ENCODE measurements at places on chromosomes 5 and 9. TPM values are rescaled to one million over a fixed set of nuclear protein-coding genes. Genes with fewer than 3 reads are reported as not detected.

- H3K27me3 ChIP-seq: no peaks in the 10 kb centered on the region
- H3K27ac ChIP-seq: no peak overlapping the region
- DNase-seq: no peak
- no peaks in the 10 kb centered on the region for H3K4me1 ChIP-seq
Observed at GRCh38 chr5:125278711-125279110, 532.3 kb upstream of the ZNF608 start.

DNA sequence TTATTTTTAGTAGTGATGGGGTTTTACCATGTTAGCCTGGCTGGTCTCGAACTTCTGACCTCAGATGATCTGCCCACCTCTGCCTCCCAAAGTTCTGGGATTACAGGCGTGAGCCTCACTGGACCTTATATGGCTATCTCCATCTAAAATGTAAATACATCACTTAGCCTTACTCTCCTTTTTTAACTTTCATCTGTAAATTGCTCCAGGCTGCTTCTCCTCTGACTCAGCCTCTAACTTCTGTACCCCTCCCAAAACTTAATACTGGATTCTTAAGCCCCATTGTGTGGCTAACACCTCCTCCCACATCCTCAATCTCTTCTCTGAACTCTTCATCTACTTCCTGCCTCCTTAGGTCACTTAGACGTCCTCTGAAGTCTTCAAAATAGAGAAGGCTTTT lies 4.0 kb downstream of the SNX30 start:
- H3K27me3 ChIP-seq: peaks cover 12% of the 10 kb centered on the region
- H3K36me3 ChIP-seq: no peaks in the 10 kb centered on the region
- DNase-seq: no peak

DNA sequence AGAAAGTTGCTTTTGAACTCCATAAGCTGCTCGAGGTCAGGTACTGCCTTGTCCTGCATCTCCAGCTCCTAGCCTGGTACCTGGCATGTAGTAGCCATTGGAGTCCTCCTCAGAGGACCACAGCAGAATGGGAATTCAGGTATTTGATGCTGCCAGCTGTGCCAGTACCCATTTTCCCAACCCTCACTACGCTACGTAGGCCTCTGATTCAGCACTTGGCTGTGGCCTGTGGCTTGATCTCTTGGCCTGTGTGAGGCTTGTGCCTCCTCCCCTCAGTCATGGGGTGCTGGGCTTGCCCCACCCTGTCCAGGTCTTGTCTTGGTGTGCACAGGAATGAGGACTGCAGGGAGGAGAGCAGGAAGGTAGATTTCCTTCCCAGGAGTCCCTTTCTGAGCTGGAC lies 11.8 kb downstream of the OTULIN start:
- peaks cover 61% of the 10 kb centered on the region for H3K4me1 ChIP-seq
- H3K4me3 ChIP-seq: peak overlapping the region; percentile 42
- H3K27me3 ChIP-seq: no peaks in the 10 kb centered on the region
- no peak for DNase-seq
- peak overlapping the region; percentile 88 for H3K27ac ChIP-seq

Gene TAF11L10
- not detected for total RNA-seq

DNA sequence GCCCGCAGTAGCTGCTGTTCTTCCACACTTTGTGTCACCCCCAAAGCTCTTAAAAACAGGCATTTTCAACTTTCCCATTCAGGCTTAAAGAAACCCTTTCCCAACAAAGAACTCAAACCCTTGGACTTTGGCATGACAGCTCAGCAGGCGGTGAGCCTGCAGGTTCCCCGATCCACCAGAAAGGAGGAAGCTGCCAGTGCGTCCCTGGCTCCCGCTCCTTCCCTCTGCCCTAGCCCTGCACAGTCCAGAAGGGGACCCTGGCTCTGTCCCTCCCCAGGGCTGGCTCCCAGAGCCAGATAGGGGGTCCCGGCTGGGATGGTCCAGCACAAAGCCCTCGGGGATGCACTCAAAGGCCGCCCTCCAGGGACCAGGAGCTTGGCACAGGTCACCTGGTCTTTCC lies 9.6 kb downstream of the SLC9A3 start:
- no peak overlapping the region for H3K27ac ChIP-seq
- H3K4me3 ChIP-seq: no peak overlapping the region
- no peaks in the 10 kb centered on the region for H3K4me1 ChIP-seq
- peaks cover 18% of the 10 kb centered on the region for H3K27me3 ChIP-seq

DNA sequence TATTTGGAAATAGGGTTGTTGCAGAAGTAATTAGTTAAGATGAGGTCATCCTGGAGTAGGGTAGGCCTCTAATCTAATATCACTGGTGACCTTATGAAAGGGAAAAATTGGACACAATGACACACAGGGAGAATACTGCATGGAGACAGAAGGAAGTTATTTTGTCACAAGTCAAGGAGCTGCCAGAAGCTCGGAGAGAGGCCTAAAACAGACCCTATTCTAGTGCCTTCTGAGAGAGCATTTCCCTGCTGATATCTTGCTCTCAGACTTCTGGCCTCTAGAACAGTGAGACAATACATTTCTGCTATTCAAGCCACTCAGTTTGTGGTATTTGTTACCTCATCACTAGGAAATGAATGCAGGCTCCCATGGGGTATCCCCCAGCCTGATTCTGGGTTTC lies 332.9 kb downstream of the CSNK1G3 start:
- no peak for DNase-seq
- H3K4me3 ChIP-seq: no peak overlapping the region
- no peaks in the 10 kb centered on the region for H3K36me3 ChIP-seq
- no peak overlapping the region for H3K27ac ChIP-seq

DNA sequence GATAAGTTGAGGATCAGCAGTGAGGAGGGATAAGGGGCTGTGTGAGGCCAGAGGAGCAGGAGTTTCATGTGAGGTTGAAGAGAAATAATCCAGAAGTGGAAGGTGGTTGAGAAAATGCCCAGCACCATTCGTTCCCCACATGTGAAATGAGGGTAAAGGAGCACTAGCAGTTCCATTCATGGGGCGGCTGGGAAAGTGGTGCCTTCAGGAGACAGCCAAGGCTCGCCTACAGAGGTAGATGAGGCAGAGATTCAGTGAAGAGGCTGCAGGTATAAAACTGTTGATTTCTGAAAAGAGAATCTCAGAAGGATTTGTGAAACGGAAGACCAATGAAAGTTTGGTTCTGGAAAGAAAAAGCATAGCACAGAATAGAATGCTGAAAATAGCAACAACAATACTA lies 272.6 kb downstream of the MSX2 start:
- H3K36me3 ChIP-seq: no peaks in the 10 kb centered on the region
- DNase-seq: no peak
- H3K27me3 ChIP-seq: no peaks in the 10 kb centered on the region
- no peak overlapping the region for H3K27ac ChIP-seq

- H3K27ac ChIP-seq: no peak overlapping the region
- DNase-seq: no peak
- no peaks in the 10 kb centered on the region for H3K36me3 ChIP-seq
- H3K4me1 ChIP-seq: peaks cover 7% of the 10 kb centered on the region
Observed at GRCh38 chr5:176817841-176818377, 7.5 kb downstream of the UNC5A start.

DNA sequence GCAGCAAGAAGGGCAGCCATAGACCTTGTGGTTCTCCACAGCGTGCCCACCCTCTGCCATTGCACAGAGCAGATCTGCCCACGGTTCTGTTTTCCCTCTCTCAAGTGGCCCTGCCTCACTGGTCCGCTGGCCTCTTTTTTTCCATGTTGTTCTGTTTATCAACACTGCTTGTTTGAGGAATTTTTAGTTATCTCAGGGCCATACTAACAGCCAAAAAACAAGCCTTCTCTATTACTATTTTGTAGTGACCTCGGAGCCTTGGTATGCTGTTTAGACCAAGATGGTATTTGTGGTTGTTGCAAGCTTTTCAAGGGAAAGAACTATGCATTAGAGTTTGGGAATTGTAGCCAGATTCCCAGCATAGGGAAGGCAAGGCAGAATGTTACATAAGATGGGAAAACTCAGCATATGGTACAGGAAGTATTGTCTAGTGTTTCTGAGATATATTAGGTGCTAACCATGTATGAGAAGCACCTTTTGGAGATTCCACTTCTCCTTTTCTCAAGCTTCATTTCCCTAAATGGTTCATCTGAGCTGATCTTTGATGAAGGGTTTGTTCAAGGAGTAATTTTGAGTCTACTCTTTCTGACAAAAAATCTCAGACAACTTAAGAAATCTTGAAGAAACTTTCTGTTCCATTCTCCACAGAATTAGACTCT lies 54.3 kb downstream of the NUP214 start:
- no peak overlapping the region for H3K4me3 ChIP-seq
- H3K4me1 ChIP-seq: peaks cover 2% of the 10 kb centered on the region
- H3K27me3 ChIP-seq: no peaks in the 10 kb centered on the region
- no peak for DNase-seq

Gene ERBIN
- total RNA-seq: 39.3 TPM

Gene ADAMTS6
- 1.4 TPM for total RNA-seq

GRCh38 chr9:81772144-81772543 lies 82.8 kb upstream of the TLE1 start:
- no peak for DNase-seq
- H3K4me3 ChIP-seq: no peak overlapping the region
- H3K27ac ChIP-seq: no peak overlapping the region
- H3K27me3 ChIP-seq: no peaks in the 10 kb centered on the region
- H3K36me3 ChIP-seq: no peaks in the 10 kb centered on the region
- no peaks in the 10 kb centered on the region for H3K4me1 ChIP-seq

- H3K27ac ChIP-seq: no peak overlapping the region
- no peaks in the 10 kb centered on the region for H3K36me3 ChIP-seq
- no peaks in the 10 kb centered on the region for H3K27me3 ChIP-seq
- H3K4me3 ChIP-seq: no peak overlapping the region
- no peaks in the 10 kb centered on the region for H3K4me1 ChIP-seq
Observed at GRCh38 chr5:160352308-160352707, 18.1 kb downstream of the C1QTNF2 start.

Gene SV2C
- total RNA-seq: 0.32 TPM

Gene WNT8A
- not detected for total RNA-seq

GRCh38 chr9:33329979-33330378 lies 39.7 kb downstream of the NFX1 start:
- H3K36me3 ChIP-seq: peaks cover 72% of the 10 kb centered on the region
- H3K4me3 ChIP-seq: no peak overlapping the region
- no peak for DNase-seq

GRCh38 chr5:135319928-135320606 lies 79.0 kb downstream of the MACROH2A1 start:
- H3K27me3 ChIP-seq: no peaks in the 10 kb centered on the region
- peaks cover 4% of the 10 kb centered on the region for H3K4me1 ChIP-seq
- no peaks in the 10 kb centered on the region for H3K36me3 ChIP-seq
- no peak overlapping the region for H3K4me3 ChIP-seq
- DNase-seq: no peak
- no peak overlapping the region for H3K27ac ChIP-seq

Gene FOXI1
- not detected for total RNA-seq

GRCh38 chr9:110947491-110948044 lies 90.7 kb downstream of the LPAR1 start:
- no peak overlapping the region for H3K27ac ChIP-seq
- no peak for DNase-seq
- no peaks in the 10 kb centered on the region for H3K4me1 ChIP-seq

DNA sequence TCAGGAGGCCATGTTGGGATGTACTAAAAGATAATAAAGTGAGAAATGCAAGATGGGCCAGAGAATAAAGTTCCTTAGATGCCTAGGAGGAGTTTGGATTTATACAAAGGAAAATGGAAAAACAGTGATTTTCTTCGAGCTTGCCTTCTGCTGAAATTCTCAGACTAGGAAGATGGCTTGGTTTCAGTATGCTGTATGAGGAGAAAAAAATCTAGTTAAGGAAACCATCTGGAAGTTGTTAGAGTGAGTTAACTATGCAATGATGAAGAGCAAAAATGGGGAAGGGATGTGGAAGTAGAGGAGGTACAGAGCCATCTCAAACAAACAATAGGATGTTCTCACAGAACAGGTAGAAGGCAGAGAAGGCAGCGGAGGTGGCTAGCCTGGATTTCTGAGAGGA lies 162.9 kb upstream of the FTMT start:
- DNase-seq: no peak
- no peaks in the 10 kb centered on the region for H3K36me3 ChIP-seq

DNA sequence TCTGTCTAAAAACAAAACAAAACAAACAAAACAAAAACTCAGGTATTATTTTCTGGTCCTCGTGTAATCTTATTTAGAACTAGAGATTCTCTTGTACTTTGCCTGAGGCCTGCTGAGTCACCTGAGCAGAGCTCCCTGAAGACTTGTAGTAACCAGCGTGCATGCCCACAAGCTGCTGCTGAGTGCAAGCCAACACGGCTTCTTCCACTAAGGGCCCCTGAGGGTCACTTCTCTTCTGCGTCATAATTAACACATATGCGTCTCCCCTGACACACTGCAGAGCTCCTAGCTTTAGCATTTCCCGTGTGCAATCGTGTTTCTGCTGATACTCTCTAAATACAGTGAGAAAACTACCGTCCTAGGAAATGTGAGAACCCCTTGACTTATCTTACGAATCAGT lies 10.9 kb upstream of the NDFIP1 start:
- H3K4me3 ChIP-seq: no peak overlapping the region
- peaks cover 41% of the 10 kb centered on the region for H3K4me1 ChIP-seq
- H3K27me3 ChIP-seq: no peaks in the 10 kb centered on the region
- H3K27ac ChIP-seq: peak overlapping the region; percentile 34
- DNase-seq: no peak

- H3K27ac ChIP-seq: no peak overlapping the region
- H3K36me3 ChIP-seq: peaks cover 8% of the 10 kb centered on the region
- H3K4me1 ChIP-seq: peaks cover 26% of the 10 kb centered on the region
- no peak for DNase-seq
- peak overlapping the region; percentile 11 for H3K4me3 ChIP-seq
Observed at GRCh38 chr9:100428871-100429654, 2.1 kb downstream of the MSANTD3 start.

Gene RMND5B
- total RNA-seq: 31.6 TPM

GRCh38 chr9:96383165-96383942 lies at the start of gene SLC35D2:
SLC35D2 (minus strand) TSS chr9:96383711; CDS start chr9:96383634, 77 bp downstream.
- H3K4me3 ChIP-seq: peak within 1 kb of the TSS; percentile 76
- H3K4me1 ChIP-seq: peaks cover 14% of the 10 kb centered on the region
- DNase-seq: no peak
- H3K27ac ChIP-seq: no peak within 1 kb of the TSS

GRCh38 chr9:13446938-13447842 lies 167.7 kb upstream of the MPDZ start:
- H3K36me3 ChIP-seq: no peaks in the 10 kb centered on the region
- DNase-seq: no peak
- no peaks in the 10 kb centered on the region for H3K4me1 ChIP-seq
- H3K27ac ChIP-seq: no peak overlapping the region
- H3K27me3 ChIP-seq: no peaks in the 10 kb centered on the region
- H3K4me3 ChIP-seq: no peak overlapping the region

Gene GRIN3A
- not detected for total RNA-seq

GRCh38 chr9:95022657-95023056 lies 294.9 kb downstream of the FANCC start:
- H3K36me3 ChIP-seq: peaks cover 26% of the 10 kb centered on the region
- DNase-seq: no peak
- H3K4me3 ChIP-seq: no peak overlapping the region
- no peaks in the 10 kb centered on the region for H3K27me3 ChIP-seq

All from activated T-helper 2 cell treated with anti-CD3 and anti-CD28 coated beads, Interferon-gamma antibody, Interleukin-2, Interleukin-4, amounts not matched to agents 10 μg/mL and 5 μg/mL and 100 μg/mL, durations not matched to agents 14 hours and 24 hours and 36 hours (primary cell).